ENCODE measurements at places on chromosomes 7 and 10.

DNA sequence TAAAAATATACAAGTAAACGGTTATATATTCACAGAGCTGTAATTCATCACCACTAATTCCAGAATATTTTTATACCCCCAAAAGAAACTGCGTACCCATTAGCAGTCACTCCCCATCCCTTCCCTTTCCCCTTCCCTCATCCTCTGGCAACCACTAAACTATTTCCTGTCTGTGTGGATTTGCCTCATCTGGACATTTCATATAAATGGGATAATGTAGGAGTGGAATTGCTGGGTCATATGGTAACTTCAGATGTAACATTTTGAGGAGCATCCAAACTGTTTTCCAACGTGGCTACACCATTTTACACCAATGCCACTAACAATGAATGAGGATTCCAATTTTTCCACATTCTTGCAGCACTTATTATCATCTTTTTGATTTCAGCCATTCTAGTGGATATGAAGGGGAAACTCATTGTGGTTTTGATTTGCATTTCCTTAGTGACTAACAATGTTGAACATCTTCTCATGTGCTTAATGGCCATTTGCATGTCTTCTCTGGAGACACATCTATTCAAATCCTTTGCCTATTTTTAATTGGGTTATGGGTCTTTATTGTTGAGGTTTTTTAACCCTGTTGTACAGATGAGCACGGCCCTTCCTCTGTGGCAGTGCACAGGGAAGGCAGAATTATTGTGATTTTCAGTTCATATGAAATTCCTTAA lies 79.2 kb downstream of the RBM20 start:
- H3K27ac ChIP-seq: no peak overlapping the region
- no peaks in the 10 kb centered on the region for H3K27me3 ChIP-seq
- DNase-seq: no peak
- no peak overlapping the region for H3K4me3 ChIP-seq
- no peaks in the 10 kb centered on the region for H3K36me3 ChIP-seq

DNA sequence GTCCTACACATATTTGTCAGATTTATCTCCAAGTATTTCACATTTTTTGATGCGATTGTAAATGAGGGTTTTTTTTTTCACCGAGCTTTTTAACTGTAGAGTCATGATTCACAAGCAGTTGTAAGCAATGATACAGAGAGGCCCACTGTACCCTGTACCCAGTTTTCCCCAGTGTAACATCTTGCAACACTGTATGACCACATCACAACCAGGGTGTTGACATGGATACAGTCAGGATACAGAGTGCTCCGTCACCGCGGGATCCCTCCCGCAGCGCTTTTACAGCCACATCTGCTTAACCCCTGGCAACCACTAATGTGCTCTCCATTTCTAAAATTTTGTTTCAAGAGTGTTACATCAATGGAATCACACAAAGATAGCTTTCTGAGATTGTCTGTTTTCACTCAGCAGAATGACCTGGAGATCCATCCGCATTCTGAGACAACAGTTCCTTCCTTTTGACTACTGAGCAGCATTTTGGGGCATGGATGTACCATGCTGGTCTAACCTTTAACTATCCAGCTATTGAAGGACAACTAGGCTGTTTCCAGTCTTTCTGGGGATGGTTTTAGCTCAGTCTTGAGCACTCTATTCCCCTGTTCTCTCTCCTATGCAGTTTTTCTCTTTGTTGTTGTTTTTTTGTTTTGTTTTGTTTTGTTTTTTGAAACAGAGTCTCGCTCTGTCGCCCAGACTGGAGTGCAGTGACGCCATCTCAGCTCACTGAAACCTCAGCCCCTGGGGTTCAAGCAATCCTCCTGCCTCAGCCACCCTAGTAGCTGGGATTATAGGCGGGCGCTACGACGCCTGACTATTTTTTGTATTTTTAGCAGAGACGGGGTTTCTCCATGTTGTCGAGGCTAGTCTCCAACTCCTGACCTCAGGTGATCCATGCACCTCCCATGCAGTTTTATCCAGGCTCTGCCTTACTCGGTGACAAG lies 25.9 kb downstream of the GPRIN2 start:
- no peak overlapping the region for H3K27ac ChIP-seq
- no peaks in the 10 kb centered on the region for H3K27me3 ChIP-seq
- H3K36me3 ChIP-seq: no peaks in the 10 kb centered on the region

DNA sequence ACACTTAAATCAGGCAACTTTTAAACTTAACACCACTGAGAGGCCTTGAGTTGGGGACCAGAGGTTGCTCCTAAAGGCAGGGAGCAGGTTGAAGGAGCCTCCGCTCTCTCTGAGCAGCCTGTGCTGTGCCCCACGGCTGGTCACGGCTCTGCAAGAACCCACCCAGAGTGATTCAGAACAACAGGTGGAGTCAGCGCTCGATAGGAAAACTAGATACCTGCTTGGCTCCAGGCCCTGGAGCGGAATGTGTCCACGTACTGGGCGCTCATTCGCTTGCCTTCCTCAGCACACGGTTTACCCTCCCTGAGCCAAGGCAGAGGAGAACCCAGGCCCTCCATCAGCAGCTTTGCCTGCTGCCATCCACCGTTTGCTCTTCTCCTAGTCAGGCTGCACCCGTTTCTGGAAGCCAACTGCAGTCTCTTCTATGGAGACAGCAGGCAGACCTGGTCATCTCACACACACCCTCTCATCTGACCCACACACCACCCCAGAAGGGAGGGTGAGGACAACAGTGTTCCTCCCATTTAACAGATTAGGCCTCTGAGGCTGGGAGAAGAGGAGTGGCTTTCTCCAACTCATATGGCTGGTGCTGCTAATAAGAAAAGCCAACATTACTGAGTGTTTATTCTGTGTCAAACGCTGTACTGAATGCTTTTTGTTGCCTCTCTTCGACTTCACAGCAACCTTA lies 37.6 kb upstream of the PDCD4 start:
- no peak overlapping the region for H3K27ac ChIP-seq
- no peaks in the 10 kb centered on the region for H3K36me3 ChIP-seq
- no peaks in the 10 kb centered on the region for H3K27me3 ChIP-seq
- peaks cover 5% of the 10 kb centered on the region for H3K4me1 ChIP-seq
- no peak for DNase-seq
- no peak overlapping the region for H3K4me3 ChIP-seq

DNA sequence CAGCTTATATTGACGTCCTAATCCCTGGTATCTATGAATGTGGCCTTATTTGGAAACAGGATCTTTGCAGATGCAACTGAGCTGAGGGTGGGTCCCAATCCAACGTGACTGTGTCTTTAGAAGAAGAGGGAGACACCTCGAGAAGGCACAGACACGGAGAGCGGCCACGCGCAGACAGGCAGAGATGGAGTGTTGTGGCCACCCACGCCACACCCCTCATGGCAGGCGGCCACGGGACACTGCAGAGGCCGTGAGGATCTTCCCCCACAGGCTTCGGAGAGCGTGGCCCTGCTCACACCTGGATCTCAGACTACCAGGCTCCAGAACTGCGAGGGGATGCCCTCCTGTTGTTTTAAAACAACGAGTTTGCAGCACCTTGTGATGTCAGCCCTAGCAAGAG lies 244.9 kb downstream of the DNAJB6 start:
- H3K4me1 ChIP-seq: no peaks in the 10 kb centered on the region
- H3K27me3 ChIP-seq: peaks cover 41% of the 10 kb centered on the region
- no peak overlapping the region for H3K27ac ChIP-seq
- DNase-seq: no peak
- no peaks in the 10 kb centered on the region for H3K36me3 ChIP-seq

DNA sequence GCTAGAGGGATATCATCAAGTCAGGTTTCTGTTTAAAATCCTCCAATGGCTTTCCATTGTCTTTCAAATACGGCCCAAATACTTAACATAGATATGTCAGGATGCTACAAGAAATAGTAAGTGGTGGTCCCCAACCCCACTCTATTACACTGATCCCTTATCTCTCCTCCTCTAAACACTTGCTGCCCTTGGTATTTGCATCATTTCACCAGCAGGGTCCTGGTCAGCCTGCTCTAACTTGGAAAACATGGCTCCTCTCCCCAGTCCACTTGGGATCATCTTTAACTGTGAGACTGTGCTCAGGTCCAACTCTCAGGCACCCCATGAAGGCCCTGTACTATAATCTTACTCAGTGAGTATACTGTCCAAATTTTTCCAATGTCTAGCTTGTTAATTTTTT lies 53.8 kb upstream of the GSAP start:
- H3K4me1 ChIP-seq: no peaks in the 10 kb centered on the region
- H3K4me3 ChIP-seq: no peak overlapping the region
- H3K36me3 ChIP-seq: no peaks in the 10 kb centered on the region
- no peak overlapping the region for H3K27ac ChIP-seq

DNA sequence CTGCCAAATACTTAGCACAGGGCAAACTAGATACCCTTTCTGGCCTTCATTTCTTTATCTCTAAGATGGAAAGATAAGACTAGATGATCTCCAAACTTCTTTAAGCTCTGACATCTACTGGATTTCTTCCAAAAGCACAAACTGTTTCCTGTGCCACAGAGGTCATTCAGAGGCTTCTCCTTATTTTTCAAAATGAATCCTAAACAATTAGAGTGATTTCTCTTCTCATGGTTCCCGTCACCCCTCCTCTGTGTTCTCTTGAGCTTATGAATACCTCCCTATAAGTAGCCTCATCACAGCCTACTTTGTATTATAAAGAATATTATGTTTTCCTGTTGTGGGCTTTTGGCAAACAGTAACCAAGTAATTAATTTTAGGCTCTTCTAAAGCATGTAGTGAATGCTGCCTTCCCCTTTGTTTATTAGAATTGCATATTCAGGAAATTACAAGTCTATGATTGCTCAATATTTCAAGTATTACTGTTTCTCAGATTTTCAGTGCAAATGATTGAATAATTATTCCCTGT lies 179.5 kb downstream of the REEP3 start:
- H3K36me3 ChIP-seq: no peaks in the 10 kb centered on the region
- H3K4me3 ChIP-seq: no peak overlapping the region
- no peak for DNase-seq
- no peaks in the 10 kb centered on the region for H3K27me3 ChIP-seq
- peaks cover 49% of the 10 kb centered on the region for H3K4me1 ChIP-seq

All from RWPE2 (cell line).